Neural progenitor cell (in vitro differentiated cells): ENCODE measurements at places on chromosomes 6 and 20. TPM values are rescaled to one million over a fixed set of nuclear protein-coding genes. Genes with fewer than 3 reads are reported as not detected.

The ZCCHC3 gene
- 24.2 and 43.4 TPM in 2 replicates for total RNA-seq

The GSTA2 gene
- not detected in 2 replicates for total RNA-seq

The CAP2 gene
- total RNA-seq: 18.4 and 27.4 TPM in 2 replicates

The UNC5CL gene
- 2.2 and 5.0 TPM in 2 replicates for total RNA-seq

The CLVS2 gene
- 0.84 and 1.8 TPM in 2 replicates for total RNA-seq

The KCNK16 gene
- not detected in 2 replicates for total RNA-seq

The TUBB2B gene
- 362 and 762 TPM in 2 replicates for total RNA-seq

The POM121L2 gene
- not detected in 2 replicates for total RNA-seq

The PHF10 gene
- total RNA-seq: 25.6 and 43.0 TPM in 2 replicates

GRCh38 chr6:84177241-84177640 is 50.2 kb downstream of the CEP162 start:
- H3K36me3 ChIP-seq: no peaks in the 10 kb centered on the region
- no peaks in the 10 kb centered on the region for H3K27me3 ChIP-seq
- H3K4me3 ChIP-seq: no peak overlapping the region
- no peaks in the 10 kb centered on the region for H3K4me1 ChIP-seq
- H3K27ac ChIP-seq: no peak overlapping the region
- peak; percentile 10 for DNase-seq

GRCh38 chr6:53794137-53794719 is 577 bp upstream of the LRRC1 start:
- H3K27me3 ChIP-seq: peaks cover 40% of the 10 kb centered on the region
- no peak overlapping the region for H3K27ac ChIP-seq
- peaks cover 11% of the 10 kb centered on the region for H3K4me1 ChIP-seq
- no peaks in the 10 kb centered on the region for H3K36me3 ChIP-seq
- H3K4me3 ChIP-seq: peak overlapping the region; percentile 70
- DNase-seq: peak; percentile 77

DNA sequence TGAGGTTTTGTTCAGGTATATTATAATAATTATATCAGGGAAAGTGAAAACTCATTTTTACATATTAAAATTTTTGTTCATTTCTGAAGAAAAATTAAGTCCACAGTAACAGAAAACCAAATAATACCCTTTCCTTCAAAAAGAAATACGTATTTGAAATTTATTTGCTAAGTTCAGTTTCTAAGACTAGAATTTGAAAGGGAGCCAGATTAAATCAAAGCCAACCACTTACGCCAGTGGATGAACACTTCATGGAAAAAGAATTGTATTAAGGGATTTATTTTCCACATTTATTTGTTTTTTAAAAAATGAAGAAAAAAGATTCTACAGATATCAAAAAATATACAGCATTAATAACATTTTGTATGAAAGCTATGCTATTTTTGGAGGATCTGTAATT is 654.4 kb downstream of the EYS start:
- no peaks in the 10 kb centered on the region for H3K27me3 ChIP-seq
- no peak for DNase-seq
- H3K27ac ChIP-seq: no peak overlapping the region
- no peaks in the 10 kb centered on the region for H3K4me1 ChIP-seq
- no peak overlapping the region for H3K4me3 ChIP-seq

DNA sequence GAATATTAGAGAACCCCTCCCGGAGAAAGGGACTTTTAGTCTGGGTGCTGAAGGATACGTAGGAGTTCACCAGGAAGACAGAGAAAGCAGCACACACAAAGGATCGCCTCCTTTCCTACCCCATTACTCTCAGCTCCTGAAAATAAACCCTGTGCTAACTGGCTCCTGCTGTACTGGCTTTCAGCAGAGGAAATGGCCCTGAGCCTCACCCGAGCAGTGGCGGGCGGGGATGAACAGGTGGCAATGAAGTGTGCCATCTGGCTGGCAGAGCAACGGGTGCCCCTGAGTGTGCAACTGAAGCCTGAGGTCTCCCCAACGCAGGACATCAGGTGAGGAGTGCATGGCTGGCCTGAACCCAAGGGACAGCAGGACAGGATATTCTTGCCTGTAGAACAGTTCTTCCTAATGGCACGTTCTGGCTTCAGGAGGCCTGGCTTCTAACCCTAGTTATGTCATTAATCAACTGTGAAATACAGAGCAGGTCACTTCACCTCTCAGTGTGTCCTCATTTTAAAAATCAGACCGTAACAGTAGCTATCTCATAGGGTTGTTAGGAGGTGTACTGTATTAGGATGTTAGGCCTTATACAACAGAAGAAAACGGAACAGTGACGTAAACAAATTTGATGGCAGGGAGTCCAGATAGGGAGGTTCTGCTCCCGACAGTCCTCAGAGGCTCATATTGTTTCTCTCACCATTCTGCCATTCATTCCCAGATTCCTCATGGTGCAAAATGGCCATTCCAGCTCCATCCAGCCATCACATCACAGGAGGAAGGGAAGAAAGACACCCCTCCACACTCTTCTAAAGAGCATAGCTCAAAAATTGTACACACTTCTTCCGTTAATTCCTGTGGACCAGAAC is 1.8 kb downstream of the RBCK1 start:
- peak overlapping the region; percentile 89 for H3K4me3 ChIP-seq
- H3K4me1 ChIP-seq: peaks cover 6% of the 10 kb centered on the region
- H3K27ac ChIP-seq: no peak overlapping the region
- H3K36me3 ChIP-seq: peaks cover 21% of the 10 kb centered on the region
- no peak for DNase-seq
- H3K27me3 ChIP-seq: no peaks in the 10 kb centered on the region

GRCh38 chr6:7730784-7731227 is 4.9 kb downstream of the BMP6 start:
- H3K27me3 ChIP-seq: peaks cover 60% of the 10 kb centered on the region
- no peak for DNase-seq
- H3K36me3 ChIP-seq: no peaks in the 10 kb centered on the region

GRCh38 chr6:46530896-46531295 is 39.6 kb upstream of the RCAN2 start:
- no peak overlapping the region for H3K4me3 ChIP-seq
- no peaks in the 10 kb centered on the region for H3K27me3 ChIP-seq
- H3K27ac ChIP-seq: no peak overlapping the region
- H3K4me1 ChIP-seq: no peaks in the 10 kb centered on the region

GRCh38 chr6:135158397-135158796 is 22.7 kb upstream of the MYB start:
- no peaks in the 10 kb centered on the region for H3K4me1 ChIP-seq
- H3K27ac ChIP-seq: no peak overlapping the region
- no peaks in the 10 kb centered on the region for H3K36me3 ChIP-seq
- H3K27me3 ChIP-seq: no peaks in the 10 kb centered on the region
- no peak for DNase-seq
- H3K4me3 ChIP-seq: no peak overlapping the region

DNA sequence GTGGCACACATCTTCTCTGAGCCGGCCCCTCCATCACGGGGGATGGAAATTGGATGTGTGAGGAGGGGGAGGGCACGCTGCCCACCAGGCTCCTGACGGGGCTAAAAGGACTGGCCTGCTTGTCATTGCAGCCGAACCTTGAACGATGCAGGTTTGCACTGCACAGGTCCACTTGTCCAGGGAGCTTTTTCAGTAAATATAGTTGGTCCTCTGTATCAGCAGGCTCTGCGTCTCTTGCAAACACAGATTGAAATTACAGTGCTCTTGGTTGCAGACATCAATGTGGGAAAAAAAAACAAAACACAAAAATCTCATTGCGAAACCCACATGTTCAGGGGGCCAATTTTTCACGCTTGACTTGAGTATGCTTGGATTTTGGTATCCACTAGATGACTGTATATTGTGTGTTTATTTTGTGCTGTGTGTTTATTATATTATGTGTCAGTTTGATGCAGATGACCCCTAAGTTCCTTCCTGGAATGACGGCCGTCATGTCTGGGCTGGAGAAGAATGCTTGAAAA is 29.2 kb downstream of the ERMARD start:
- no peaks in the 10 kb centered on the region for H3K36me3 ChIP-seq
- no peak overlapping the region for H3K4me3 ChIP-seq
- DNase-seq: no peak
- H3K27ac ChIP-seq: no peak overlapping the region
- H3K4me1 ChIP-seq: no peaks in the 10 kb centered on the region

DNA sequence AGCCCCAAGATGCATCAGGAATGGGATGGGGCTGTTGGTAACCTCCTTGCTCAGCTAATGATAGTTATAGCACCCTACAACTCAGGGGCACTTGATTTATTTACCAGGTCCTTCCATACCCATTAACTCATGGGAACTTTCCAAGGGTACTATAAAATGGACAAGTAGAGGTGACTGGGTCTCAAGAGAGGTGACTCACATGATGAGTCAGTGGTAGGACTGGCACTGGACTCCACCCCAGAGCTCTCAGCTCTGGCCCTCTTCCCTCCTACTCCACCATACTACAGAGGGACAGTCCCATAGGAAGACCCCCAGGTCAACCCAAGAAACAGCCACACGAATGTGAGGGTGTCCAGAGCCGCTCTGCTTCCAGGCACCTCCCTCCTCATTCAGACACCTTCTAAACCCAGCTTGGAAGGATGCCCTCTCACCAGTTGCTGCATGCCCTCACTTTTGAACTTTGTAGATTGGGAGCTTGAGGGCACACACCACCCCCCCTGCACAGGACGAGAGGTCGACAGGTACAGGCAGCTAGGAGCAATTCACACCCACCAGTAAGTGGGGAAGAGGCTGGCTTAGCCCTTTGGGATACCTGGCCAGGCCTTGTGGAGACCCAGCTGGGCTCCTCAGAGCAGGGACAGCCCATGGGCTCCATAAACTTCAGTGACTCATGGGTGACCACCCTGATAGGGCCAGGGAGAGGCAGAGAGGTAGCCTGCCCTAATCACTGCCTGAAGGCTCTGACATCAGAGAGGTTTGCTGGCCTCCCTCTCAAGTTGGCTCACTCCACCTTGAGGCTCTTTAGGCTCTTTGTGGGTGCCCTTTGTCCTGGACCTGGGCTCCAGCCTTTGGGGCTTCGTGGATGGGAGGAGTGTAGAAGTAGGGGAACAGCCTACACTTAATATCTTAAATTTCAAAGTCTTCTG is 81.6 kb upstream of the MLN start:
- no peak overlapping the region for H3K27ac ChIP-seq
- no peak for DNase-seq
- peaks cover 14% of the 10 kb centered on the region for H3K4me1 ChIP-seq
- H3K27me3 ChIP-seq: no peaks in the 10 kb centered on the region

DNA sequence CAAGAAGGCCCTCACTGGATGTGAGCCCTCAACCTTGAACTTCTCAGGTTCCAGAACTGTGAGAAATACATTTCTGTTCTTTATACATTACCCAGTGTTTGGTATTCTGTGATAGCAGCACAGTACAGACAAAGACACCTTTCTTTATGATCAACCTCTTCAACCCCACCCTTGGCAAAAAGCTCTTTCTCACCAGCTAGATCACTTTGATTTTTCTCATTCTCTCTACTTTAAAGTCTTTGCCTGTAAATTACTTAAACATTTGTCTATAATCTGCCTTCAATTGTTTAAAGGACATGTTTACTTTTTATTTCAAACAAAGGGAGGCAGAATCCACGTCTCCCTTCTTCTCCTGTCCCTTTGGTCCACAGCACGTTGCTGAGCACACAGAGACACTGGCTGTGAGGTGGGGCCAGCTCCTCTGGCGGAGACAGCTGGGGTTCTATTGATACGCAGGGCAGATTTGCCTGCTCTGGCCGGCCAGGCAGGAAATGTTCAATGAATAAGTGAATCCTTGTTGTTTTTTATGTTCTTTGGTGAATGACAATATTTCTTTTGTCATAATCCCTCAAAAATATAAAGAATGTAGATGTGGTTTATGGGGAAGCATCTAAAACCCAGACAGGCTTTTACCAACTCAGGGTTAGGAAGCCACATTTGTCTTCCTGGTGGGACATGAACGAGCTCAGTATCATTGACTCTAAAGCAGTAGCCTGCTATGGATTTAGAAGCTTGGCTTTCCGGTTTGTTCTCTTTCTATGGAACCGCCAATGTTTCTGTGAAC is 52.9 kb downstream of the NEDD9 start:
- peak; percentile 42 for DNase-seq
- no peak overlapping the region for H3K27ac ChIP-seq
- H3K4me1 ChIP-seq: peaks cover 10% of the 10 kb centered on the region
- H3K36me3 ChIP-seq: no peaks in the 10 kb centered on the region

DNA sequence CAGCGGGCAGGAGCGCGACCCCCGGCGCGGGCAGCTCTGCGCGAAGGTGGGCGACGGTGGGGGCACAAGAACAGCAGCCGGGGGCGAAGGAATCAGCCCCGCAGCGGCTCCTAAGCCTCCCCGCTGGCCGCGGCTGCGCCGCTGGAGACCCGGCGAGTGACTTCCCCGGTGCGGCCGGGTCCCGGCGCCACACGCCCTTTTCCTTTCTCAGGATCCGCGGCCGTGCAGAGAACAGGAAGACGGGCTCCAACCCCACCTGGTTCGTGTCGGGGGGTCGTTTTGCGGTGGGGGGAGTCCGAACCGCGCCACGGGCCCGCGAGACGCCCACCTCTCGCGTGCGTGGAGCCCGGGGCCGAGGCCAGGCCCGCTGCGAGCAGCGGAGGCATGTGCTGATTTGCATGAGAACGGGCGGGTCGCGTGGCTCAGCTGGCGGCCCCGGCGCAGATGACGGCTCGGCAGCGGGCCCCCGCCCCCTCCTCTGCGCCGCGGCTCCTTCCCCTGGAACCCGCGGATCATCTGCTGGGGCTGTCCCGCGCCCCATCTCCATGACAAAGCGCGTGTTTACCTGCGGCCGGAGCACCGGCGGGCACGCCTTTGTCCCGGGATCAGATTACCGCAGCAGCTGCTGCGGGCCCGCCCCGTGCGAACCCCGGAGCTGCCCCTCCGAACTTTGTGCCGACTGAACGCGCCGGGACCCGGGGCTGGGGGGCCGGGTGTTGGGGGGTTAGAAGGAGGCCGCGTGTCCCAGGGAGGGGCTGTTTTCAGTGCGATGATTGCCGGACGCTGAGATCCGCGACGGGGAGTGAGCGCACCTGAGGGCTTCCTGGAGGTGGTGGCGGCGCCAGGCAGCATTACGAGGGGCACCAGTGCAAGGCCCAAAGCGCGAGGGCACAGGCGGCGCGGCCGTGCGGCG is 4.9 kb upstream of the DLL1 start:
- peak; percentile 95 for DNase-seq
- peaks cover 27% of the 10 kb centered on the region for H3K27me3 ChIP-seq
- peaks cover 64% of the 10 kb centered on the region for H3K4me1 ChIP-seq
- peak overlapping the region; percentile 47 for H3K27ac ChIP-seq
- no peaks in the 10 kb centered on the region for H3K36me3 ChIP-seq

- DNase-seq: no peak
- H3K27ac ChIP-seq: no peak overlapping the region
- no peaks in the 10 kb centered on the region for H3K36me3 ChIP-seq
- no peaks in the 10 kb centered on the region for H3K27me3 ChIP-seq
Measured at GRCh38 chr6:34583461-34583860, 27.3 kb upstream of the SPDEF start.
